ENCODE measurements at places on chromosomes 11 and 22. TPM values are rescaled to one million over a fixed set of nuclear protein-coding genes. Genes with fewer than 3 reads are reported as not detected.

The TSPO gene
- 243 TPM for total RNA-seq

The PARVA gene
- total RNA-seq: 27.7 TPM

The C11orf16 gene
- total RNA-seq: not detected

The GLB1L2 gene
- total RNA-seq: under 0.01 TPM

The SLC36A4 gene
- 7.3 TPM for total RNA-seq

All from fibroblast of lung (primary cell).